ENCODE measurements at places on chromosomes 5 and 9.
A peak's percentile ranks its signal among the peaks of the same experiment; 100 is the strongest.

GRCh38 chr9:87518702-87519335 is 21.2 kb downstream of the DAPK1 start:
- DNase-seq: peak; percentile 79

GRCh38 chr5:78500028-78500427 is 139.6 kb downstream of the SCAMP1 start:
- DNase-seq: no peak

DNA sequence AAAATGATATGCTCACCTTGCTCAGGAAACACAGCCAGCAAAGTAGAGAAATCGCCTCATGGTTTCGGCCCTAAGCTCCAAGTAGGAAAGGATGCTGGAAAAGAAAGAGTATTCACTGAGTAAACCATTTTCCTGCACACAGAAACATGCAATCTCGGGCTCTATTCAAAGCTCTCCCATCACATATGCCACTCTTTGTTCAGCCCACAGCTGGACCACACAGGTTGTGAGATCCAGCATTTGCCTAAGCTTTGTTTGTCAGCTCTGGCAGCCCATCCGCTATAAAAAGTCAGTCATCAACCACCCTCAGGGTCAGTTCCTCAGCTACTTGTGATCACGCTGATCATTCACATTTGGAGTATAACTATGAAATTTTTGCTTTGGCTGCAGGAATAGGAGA is 96.5 kb upstream of the SMARCA2 start:
- no peak for DNase-seq

GRCh38 chr9:112863214-112863613 is 27.5 kb downstream of the SLC46A2 start:
- DNase-seq: no peak

DNA sequence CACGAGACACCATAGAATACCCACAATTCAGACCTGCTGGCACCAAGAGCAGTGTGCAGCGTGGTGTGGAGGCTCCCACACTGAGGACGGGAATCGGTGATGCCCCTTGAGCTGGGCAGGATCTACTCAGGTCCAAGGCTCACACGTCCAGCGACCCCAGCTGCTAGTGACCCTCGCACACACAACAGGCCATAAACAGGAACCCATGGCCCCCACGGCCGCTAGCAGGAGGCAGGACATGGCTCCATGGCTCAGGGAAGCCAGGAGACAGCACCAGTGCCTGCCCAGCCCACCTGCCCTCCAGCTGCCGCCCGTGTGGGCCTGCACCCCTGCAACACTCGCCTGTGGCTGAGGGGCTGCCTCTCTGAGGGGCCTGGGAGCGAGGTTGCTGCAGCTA is 43.4 kb upstream of the SLC9A3 start:
- no peak for DNase-seq

GRCh38 chr5:167899490-167900070 is 391.9 kb upstream of the WWC1 start:
- DNase-seq: no peak

DNA sequence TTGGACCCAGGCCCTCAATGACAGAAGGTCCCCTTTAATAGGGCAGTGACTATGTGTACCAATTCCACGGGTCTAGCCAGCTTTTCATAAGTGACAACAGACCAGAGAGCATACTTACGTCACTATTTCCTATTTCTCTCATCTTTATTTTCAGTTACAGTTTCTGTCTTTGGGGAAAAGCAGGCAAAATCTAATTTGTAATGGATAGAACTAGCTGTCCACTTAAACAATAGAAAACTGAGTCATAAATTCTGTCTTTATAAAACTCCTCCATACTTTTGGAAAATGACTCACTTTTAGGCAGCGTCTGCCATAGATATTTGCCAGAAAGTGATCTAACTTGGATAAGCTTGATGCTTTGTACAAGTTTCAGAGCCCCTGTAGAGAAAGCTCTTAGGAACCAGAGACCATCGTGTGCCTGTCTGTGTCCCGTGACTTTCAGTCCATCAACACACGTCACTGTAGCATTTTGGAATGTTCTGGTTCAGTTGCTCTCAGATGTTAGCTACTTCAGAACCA is 101.9 kb downstream of the F2RL2 start:
- peak; percentile 55 for DNase-seq

GRCh38 chr5:125245216-125245615 is 498.8 kb upstream of the ZNF608 start:
- DNase-seq: no peak

DNA sequence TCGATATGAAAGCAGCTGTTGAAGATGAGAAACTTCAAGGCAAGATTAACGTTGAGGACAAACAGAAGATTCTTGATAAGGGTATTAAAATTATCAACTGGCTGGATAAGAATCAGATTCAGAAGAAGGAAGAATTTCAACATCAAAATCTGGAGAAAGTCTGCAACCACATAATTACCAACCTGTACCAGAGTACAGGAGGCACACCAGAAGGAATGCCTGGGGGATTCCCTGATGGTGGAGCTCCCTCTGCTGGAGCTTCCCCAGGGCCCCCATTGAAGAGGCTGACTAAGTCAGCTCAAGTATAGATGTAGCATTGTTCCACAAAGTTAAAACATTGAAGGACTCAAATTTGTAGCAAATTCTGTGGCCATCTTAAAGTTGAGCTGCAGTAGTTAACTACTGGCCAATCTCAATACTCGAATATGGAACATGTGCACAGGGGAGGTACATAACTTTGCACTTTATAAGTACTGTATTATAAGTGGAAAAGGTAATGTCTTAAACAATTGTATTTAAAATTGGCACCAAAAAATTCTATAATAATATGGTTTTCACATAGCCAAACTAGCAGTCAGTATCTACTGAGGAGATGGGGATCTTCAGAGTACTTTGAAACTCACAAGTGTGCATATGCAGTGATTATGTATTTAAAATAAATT is 237.5 kb downstream of the CHSY3 start:
- peak; percentile 24 for DNase-seq

GRCh38 chr5:149210968-149211490 is 60.6 kb upstream of the AFAP1L1 start:
- no peak for DNase-seq

- peak; percentile 32 for DNase-seq
These were observed 141.0 kb downstream of the CDK5RAP2 start for GRCh38 chr9:120438836-120439546.

DNA sequence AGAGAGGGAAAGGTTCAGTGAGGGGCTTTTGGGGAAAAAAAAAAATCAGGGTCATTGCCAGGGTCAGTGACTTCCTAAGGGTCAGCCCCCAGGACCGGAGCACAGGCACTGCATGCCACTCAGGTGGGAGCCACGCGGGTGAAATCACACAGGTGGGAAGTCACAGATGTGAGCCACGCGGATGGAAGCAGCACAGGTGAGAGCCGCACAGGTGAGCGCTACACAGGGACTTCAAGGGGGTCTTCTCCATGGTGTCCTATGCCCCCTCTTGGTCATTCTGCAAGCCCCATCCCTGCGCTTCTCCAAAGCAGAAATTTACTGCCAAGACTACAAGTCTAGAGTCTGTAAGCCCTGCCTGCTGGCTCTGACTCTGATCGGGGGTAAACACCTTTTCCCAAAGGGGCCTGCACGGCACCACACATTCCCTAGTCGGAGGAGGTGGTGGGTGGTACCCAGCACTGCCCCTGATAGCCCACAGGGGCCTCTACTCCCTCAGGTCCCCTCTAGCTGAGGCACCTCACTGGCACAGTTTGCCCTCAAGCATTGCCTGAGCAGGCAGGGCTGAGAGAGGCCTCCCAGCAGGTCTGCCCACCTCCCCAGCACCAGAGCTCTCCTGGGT is 18.3 kb upstream of the OBP2B start:
- DNase-seq: no peak

DNA sequence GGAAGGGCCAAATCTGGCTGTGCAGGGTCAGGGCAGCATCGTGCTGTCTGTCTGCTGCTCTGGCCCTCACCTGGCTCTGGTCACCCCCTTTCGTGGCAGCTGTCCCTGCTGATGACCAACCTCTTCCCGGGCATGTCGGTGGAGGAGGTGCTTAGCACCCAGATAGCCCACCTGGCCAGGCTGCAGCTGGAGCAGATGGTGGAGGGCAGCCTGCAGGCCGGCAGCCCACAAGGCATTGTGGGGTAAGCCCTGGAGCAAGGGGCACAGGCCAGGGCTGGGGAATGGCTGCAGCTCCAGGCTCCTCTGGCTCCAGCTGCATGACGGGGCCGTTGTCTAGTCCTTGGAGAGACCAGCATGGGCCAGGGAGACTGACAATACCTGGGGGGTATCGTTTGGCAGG is 8.2 kb downstream of the TOR2A start:
- no peak for DNase-seq

- no peak for DNase-seq
These were observed 479.7 kb downstream of the MAN2A1 start for GRCh38 chr5:110169461-110169860.

DNA sequence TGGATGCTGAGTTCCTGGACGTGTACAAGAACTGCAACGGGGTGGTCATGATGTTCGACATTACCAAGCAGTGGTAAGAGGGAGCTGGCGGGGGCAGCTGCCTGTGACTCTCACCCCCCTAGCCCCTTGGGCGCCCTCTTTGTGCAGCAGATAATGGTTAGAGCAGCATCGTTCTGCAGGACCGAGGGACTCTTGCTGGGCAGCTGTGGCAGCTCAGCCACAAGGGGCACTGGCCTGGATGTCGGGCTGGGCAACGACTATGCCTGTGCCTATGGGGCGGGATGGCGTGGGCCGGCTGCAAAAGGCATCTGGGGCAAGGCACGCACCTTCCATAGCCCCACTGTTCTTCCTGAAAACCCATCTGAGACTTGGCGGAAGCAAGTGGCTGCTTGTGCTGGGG is 12.9 kb upstream of the AJM1 start:
- no peak for DNase-seq

GRCh38 chr5:157198277-157198986 is 17.8 kb downstream of the ITK start:
- DNase-seq: no peak

- peak; percentile 24 for DNase-seq
These were observed 639 bp downstream of the INVS start for GRCh38 chr9:100099722-100100042.

- no peak for DNase-seq
These were observed 7.7 kb downstream of the TRIM32 start for GRCh38 chr9:116694785-116695291.

DNA sequence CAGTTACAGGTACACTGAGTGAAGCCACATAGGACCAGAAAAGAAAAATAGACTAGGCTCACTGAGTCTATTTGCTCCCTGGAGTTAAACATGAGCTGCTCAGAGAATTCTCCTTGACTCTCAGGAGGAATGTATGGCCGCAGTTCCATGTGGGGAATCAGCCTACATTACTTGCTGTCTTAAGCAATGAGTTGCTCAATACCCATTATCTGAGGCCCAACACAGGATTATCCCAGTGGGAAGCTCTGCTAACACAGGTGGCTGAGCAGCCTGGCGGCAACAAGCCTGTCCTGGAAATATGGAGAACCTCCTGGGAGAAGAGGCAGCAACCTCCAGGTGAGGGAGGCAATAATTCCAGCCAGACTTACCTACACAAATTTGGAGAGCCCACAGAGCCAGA is 177.5 kb upstream of the NREP start:
- no peak for DNase-seq

DNA sequence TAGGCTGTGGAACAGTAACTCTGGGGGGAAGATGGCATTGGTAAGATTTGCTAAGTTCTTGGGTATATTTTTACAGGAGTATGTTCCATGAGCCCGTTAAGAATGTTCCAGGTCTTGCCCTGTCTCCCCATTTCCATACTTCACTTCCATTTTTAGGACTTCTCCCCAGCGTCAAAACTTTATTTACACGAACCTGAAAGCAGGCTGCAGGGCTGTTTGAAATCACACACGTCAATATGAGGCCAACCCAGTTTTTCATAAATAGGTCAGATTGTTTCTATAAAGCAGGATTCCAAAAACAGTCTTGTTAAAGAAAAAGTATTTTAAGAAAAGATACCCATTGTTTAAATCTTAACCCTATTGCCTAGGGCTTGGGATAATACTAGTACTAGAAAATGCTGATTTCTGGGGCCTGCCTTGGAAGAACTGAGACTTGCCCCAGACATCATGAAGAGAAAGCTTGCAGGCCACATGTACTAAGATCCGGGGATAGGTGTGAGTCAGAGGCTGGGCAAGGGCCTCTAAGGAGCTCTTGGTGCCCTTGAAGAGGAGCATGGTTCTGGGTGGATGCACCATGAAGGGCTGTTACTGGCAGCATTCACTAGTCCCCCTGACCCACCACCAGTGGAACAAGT is 24.2 kb downstream of the TRIO start:
- no peak for DNase-seq

DNA sequence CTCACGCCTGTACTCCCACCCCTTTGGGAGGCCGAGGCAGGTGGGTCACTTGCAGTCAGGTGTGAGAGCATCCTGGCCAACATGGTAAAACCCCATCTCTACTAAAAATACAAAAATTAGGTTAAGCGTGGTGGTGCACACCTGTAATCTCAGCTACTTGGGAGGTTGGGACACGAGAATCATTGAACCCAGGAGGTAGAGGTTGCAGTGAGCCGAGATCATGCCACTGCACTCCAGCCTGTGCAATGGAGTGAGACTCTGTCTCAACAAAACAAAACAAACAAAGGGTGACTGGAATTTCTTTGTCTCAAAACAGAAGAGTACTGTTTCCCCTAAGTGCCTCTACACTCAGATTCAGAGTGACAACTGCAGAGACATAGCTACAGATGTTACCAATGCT is 116.1 kb downstream of the AP3B1 start:
- no peak for DNase-seq

GRCh38 chr5:60497706-60498500 is 202.1 kb downstream of the DEPDC1B start:
- no peak for DNase-seq

- no peak for DNase-seq
These were observed 122.4 kb downstream of the SNCAIP start for GRCh38 chr5:122434205-122434970.

DNA sequence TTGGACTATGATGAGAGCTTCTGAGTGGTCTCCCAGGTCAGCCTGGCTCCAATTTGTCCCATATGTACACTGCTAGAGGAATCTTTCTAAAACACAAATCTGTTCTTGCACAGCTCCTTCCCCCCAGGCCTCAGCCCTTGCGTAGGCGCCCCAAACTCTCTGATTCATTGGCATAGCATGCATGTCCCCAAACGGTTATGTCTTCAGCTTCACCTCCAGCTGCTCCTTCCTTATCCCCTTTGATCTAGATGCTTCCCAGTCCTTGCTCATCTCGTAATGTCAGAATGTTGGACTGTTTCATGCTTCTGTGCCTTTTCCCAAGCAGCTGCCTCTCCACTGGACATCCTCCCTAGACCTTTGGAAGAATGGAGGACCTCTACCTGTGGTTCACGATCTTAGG is 60.1 kb upstream of the BASP1 start:
- no peak for DNase-seq

GRCh38 chr5:151196556-151197290 is 27.2 kb downstream of the CCDC69 start:
- no peak for DNase-seq

- DNase-seq: no peak
These were observed 607.2 kb upstream of the CLINT1 start for GRCh38 chr5:158466191-158466590.

GRCh38 chr9:33620738-33621439 is 96.8 kb downstream of the ANKRD18B start:
- DNase-seq: no peak

GRCh38 chr5:169563369-169563768 is 20.2 kb upstream of the SPDL1 start:
- no peak for DNase-seq
